AG10803 (cell line): ENCODE measurements at places on chromosomes 6 and 20.

DNA sequence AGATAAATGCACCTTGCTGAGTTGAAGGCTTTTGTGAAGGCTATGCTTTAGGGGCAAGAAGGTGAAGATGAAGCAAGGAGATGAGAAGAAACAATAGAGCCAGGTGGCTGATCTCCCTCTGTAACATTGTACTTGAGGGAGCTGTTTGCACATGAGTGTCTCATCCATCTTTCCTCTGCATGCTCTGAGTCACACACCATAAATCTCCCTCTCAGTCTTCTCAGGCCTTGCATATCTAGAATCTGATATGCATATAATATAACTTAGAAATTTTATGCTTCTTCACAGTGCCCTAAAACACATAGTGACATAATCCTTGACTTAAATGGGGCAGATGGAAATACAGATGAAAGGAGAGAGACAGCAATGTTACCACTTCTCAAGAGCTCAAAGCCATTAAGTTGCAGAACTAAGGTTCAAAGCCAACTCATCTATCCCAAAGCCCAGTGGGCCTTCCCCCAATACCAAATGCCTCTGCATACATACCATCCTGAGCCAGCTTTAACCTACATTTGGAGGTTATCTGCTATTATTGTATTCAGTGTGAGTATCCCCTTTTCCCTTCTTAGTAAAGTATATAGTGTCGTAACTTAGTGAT lies 62.4 kb upstream of the STXBP5 start:
- peak; percentile 29 for DNase-seq

DNA sequence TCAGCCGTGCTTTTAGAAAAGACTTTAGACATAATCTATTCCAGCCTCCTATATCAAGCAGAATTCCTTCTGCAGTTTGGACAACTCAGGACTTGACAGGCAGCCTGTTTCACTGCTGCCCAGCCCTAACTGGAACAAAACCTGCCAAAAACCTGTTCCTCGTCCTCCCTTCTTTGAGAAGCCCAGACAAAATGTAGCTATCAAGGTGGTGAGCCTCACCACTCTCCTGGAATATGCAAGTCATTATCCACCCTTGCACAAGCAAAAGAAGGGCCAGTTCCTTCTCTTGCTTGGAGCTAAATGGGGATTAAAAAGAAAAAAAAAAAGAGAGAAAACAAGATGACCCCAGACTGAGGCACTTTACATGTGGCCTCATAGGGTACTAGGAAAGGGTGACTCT lies 64.2 kb downstream of the TFAP2A start:
- no peak for DNase-seq

GRCh38 chr6:147873816-147874215 lies 365.3 kb downstream of the SAMD5 start:
- no peak for DNase-seq

GRCh38 chr20:7712661-7713060 lies 227.6 kb downstream of the HAO1 start:
- no peak for DNase-seq

DNA sequence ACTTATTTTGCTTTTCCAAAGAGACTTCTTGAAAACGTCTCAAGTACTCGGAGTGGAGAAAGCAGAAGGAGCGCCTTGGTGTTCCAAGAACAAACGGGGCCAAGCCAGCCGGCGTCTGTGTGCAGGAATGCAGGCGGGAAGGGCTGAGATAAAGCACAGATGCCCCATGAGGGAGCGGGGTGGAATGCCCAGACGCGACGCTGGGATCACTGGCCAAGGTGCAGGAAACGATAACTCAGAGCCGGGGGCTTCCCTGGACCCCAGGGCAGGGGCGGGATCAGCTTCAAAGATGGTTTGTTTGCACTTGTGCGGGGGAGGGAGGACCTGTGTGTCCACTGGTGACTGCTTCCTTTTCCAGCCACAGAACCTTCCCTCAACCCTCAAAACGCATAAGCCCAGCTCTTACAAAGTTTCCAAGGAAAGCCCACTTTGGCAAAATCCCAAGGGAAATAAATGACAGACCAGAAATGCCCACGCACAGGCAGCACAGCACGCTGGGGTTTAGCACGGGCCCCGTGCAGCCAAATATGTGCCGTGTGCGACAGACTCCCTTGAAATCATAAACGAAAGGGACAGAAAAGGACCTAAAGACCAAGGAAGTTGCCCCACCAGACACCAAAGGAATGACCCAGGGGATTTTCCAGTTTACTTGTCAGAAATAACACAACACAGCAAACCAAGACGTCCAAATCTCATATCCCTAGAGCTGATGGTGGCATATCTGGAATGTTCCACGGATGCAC lies 113.9 kb downstream of the NFATC2 start:
- DNase-seq: peak; percentile 52

GRCh38 chr20:17522528-17522927 lies 8.7 kb downstream of the BFSP1 start:
- no peak for DNase-seq

- DNase-seq: no peak
Observed at GRCh38 chr20:25460566-25461280, 53.2 kb downstream of the GINS1 start.

- DNase-seq: no peak
Observed at GRCh38 chr6:156647140-156647784, 129.9 kb upstream of the ARID1B start.

GRCh38 chr20:62359043-62359490 lies 8.0 kb downstream of the LAMA5 start:
- DNase-seq: no peak

GRCh38 chr6:41505122-41506049 lies 40.8 kb upstream of the FOXP4 start:
- DNase-seq: peak; percentile 90

DNA sequence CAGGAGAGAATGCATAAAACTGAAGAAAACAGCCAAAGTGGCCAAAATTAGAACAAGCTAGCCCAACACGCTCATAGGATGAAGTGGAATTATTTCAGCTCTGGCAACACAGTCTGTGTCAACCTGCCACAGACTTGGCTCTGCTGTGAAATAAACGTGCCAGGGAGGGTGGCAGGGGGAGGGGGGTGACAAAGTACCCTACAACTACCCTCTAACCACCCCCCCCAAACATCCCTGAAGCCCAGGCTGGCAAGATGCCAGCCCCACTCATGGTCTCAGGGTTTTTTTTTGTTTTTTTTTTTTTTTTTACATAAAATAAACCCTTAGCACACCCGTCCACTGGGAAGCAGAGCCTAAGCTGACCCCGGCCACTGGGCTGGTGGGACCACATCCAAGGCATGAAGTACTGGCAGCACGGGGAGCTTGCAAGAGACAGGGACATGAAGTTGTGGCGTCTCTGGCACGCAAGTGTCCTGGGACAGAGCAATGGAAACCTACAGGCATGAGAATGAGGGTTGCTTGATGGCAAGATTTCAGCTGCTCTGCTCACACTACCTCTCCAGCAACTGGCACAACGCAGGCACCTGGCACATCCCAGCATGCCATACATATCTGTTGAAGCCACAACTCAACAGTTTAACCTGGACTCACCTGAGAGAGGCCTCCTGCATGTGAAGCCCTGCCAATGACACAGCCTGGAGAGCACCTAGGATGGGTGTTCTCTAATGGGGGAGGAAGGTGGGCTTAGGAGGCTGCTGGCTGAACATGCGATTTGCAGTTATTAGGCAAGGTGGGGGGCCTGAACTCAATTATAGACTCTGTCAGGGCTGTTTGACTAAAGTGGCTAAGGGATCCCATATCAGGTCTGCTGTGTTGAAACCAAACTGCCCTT lies 76.4 kb downstream of the TRAM2 start:
- no peak for DNase-seq

DNA sequence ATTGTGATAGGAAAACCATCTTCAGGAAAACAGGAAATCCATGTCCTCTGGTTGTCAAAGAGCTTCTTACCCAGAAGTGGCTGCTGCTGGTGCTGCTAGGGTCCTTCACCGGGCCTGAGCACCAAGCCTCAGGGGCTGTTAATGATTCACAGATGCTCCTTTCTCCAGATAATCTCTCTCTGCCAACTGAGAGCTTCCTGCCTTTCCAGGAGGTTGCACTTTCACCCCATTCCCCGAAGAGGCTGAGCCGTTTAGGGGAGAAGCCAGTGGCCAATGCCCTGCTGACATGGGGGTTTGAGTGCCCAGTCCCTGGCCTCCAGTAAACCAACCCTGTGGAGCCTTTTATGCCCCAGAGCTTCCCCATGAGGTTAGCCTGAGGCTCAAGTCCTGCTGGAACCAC lies 122.4 kb downstream of the CBLN4 start:
- DNase-seq: no peak
